ENCODE measurements at places on chromosomes 2 and 18.

GRCh38 chr2:148721991-148722777 is 77.6 kb downstream of the EPC2 start:
- DNase-seq, result no peak

DNA sequence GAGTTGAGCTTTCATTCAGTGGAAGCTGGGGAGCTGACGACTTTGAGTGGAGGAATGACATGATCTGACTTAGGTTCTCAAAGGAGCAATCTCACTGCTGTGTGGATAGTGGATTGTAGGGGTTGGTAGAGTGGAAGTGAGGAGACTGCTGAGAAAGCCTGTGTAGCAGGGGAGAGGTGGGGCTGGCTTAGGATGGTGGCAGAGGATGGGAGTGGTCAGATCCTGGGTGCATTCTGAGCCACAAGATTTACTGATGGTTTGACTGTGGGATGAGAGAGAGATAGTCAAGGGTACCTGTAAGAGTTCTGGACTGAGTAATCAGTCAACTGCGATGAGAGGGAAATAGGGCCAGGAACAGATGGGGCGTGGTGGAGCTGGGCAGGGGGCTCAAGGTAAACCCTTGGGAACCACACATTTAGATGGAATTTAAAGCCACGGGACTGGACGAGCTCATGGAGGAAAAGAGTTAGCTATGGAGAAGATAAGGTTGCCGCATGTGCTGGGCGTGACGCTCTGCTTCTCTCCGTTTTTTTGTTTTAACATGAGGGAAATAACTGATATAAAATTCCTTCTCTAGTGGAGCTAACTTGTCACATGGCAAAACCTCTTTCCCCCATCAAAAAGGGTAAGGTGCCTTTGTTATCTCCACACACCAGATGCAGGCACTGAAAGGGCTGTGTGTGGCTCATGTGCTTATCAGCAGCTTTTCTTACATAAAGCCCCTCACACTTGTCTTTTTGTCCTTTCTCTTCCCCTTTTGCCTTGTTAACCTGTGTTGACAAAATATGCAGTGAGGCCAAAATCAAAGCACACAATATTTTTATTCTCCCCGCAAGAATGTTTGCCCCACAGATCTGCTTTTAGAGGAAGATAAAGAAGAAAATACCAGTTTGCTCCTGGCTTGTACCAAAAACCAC is 379.8 kb downstream of the TSN start:
- DNase-seq, result no peak

DNA sequence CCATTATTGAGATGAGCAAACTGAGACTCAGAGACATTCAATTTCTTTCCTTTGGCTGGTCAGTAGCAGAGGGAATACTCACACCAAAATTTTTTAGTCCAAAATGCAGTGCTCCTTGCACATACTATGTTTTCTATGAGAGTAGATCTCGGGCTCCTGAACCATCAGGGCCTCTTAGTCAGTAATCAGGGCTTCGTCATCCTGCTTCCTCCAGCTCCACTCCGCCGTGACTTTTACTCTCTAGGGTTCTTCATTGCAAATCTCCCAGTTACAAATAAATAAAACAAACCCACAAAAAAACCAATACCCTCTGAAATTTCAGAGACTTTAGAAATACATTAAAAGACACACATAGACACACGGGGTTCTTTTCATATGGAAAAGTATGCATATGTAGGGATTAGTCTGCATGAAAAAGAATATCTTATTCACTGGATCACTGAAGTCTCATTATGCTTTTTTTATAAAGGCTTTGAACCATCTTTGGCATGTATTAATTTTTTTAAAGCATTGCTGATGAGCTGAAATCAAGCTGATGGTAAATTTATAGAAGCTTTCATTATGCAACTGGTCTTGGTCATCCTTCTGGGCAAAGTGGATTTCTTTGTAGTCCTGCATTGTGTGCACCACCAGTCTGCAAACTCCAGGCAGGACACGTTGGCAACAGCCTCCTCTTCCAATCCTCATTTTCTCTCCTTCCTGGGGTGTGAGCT is 235.0 kb downstream of the ICOS start:
- DNase-seq, result no peak

GRCh38 chr2:229475778-229476177 is 204.7 kb upstream of the PID1 start:
- no peak for DNase-seq

DNA sequence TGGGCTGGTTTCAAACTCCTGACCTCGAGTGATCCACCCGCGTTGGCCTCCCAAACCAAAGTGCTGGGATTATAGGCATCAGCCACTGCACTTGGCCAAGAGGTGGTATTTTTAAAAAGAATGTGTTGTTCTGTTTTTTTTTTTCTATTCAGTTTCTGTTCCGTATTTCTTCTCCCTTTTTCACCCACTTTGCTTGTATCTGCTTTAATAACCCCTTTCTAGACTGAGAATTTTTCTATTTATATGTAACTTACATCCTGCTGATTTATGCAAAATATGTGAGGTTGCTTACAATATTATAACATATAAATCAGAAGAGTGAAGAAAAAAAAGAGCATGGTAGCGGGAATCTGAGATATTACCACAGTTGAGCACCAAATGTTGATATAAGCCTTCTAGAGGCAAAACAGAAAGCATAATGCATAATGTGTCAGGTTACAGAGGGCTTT is 17.2 kb upstream of the LYPD6B start:
- no peak for DNase-seq

- DNase-seq, result no peak
These were observed 68.2 kb downstream of the GLI2 start for GRCh38 chr2:120803764-120804335.

DNA sequence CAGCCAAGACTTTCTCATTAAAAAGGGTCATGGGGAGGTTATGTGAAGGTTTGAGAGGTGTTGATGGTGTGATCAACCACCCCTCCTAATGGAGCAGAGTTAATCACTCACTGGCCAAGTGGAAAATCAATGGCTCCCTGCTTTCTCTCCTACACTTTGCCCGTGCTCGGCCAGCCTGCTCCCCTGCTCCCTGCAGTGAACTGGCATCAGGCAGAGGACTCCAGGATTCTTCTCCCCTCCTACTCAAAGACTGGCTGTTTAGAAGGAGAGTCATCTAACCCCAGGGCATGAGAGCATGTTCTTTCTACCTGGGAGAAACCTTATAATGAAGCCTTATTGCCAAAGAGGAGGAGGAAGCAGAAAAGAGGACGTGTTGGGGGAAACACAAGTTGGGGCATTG is 74.9 kb downstream of the SGPP2 start:
- DNase-seq, result no peak

GRCh38 chr18:25174324-25174723 is 177.6 kb downstream of the ZNF521 start:
- no peak for DNase-seq

DNA sequence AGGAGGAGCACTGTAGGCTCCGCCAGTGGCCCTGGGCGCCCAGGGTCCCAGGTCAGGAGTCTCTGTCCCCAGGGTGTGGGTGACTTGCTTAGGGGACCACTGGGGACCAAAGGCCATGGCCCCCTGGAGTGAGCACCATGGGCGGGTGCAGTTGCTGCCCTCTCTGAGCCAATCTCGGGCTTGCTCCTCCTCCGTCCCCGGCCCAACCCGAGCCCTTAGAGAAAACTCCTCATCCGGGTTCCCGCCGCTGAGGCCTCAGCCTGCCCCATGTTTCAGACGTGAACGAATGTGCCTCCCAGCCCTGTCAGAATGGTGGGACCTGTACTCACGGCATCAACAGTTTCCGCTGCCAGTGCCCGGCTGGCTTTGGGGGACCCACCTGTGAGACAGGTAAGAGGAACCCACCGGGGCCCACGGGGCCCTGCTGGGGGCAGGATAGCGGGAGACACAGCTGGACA is 38.6 kb downstream of the SNED1 start:
- no peak for DNase-seq

- no peak for DNase-seq
These were observed 16.8 kb downstream of the AKAIN1 start for GRCh38 chr18:5180254-5180653.

DNA sequence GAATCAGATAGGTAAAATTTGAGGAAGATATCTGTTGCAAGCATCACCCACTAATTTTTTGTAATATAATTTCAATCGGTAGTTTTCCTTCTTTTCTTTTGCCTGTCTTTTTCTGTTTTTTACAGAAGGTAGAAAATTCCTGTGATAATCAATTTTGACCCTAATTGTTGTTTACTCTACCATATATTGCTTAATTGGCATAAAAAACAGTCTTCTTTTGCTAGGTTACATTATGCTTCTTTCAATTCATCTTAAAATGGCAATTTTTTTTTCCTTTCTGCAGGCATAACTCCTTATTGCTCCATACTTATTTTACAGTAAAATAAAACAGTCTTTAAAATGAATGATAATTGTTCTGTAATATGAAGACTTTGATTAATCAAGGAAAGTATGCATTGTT is 286.2 kb upstream of the LRP1B start:
- no peak for DNase-seq

GRCh38 chr18:35042389-35043071 is 1.3 kb downstream of the MAPRE2 start:
- peak; percentile 71 for DNase-seq

DNA sequence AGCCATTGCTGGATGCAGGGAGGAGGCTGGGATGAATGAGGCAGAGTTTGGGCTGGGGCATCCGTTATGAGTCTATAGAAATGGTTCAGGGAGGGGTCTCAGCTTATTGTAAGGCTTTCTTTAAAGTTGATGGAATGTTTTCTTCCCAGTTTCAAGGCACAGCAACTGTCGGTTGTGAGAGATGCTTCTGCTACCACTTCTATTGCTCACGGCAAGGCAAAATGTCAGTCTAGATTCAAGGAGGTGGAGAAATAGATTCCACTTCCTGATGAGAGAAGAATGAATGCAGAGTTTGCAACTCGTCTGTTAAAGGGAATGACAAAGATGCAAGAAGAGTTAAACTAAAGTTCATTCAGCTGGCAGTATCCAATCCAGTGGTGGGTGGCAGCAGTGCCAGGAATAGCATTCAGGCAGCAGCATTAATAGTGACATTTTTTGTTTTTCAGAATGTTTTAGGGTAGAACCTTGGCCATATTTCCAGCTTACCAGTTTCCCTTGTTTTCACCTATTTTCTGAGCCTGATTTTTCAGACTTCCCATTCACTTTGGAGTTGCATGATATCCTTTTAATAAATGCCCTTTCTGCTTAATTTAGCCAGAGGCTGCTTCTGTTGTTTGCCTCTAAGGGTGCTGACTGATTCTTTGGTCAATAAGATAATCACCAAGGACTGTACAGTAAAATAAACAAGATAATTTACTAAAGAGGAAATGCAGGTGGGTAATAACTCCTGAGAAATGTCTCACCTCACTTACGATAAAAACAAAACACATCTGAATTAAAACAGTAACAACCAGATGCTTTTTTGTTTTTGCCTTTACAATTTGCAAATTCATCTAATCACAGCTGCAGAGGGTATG is 138.4 kb downstream of the RPIA start:
- DNase-seq, result no peak

- DNase-seq, result no peak
These were observed 900.1 kb upstream of the SOX11 start for GRCh38 chr2:4792126-4792525.

DNA sequence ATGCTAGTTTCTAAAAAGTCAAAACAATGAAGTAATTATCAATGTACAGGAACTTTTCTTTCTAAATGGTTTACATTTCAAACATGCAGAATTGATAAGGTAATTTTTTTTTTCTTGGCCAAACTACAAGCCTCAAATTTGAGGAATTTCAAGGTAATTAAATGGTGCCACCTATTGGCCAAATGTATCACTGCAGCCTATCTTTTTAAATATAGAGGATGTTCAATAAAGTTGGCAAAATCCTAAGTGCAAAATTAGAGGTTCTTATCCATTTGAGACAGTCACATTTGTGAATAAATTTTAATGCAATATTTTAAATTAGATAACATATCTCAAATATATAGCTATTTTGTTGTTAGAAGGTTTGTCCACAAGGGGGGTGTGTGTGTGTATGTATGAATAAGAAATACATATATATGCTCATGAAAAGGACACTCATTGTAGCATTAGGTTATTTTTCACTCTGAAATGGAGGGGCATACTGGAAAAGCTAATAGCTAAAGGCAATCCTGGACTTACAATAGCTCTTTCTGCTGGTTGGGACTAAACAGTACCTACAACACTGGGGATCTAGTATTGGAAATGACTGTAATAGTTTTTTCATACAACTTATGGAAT is 26.2 kb downstream of the MMADHC start:
- peak; percentile 45 for DNase-seq

DNA sequence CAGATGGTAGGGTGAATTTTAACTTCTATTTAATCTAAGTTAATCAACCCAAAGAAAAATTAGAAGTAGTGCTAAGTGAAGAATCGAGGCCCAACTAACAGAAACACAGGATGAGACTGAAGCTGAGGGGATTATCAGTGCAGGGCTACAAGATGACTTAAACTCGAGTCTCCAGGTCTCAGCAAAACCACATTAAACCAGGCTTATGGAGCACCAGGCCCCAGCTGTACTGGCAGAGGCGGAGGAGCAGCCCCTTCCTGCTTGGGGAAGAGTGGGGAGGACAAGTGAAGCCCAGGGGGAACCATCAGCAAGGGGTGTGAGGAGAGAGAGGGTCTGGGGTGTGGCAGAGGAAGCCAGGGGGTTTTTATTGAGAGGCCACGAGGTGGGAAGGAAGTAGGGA is 135.9 kb upstream of the EPAS1 start:
- DNase-seq, result no peak

DNA sequence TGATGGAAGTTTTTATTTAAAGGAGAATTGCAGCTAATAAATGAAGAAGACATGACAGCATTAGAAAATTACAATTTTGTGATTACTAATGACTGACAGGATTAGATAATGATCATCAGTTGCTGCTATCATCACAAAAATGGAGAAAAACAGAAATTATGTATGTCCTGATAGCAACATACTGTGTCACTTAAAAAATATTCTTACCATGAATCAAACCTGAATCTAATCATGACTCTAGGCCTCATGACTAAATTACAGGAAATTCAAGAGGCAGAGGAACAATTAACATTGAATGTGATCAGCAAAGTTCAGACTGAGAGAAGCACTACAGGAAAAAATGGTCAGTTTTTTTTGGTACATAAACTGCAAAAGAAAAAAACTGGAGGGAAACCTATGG is 147.8 kb downstream of the PMAIP1 start:
- DNase-seq, result no peak

GRCh38 chr2:127475788-127476187 is 50.5 kb downstream of the IWS1 start:
- DNase-seq, result no peak

GRCh38 chr2:27453968-27454367 is 11.8 kb downstream of the KRTCAP3 start:
- DNase-seq, result no peak

DNA sequence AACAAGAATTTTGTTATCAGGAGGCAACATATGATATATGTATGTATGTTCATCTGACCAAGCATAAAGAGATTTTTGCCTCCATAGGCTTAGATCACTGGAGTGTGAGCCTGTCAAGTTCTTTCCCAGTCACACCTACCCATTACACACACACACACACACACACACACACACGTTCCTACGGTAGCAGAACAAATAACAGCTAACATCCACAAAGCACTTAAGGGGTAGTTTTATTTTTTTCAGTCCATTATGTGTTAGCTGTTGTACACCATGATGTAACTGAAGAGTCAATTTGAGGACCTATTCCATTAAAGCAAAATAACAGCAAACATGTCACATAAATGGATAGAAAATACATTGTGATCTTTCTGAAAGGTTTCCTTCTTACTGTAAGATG is 39.5 kb downstream of the UGP2 start:
- no peak for DNase-seq

- no peak for DNase-seq
These were observed 296.4 kb downstream of the CYP26B1 start for GRCh38 chr2:71851094-71851750.
